Fibroblast of villous mesenchyme (primary cell): ENCODE measurements at places on chromosomes 2 and 18. TPM values are rescaled to one million over a fixed set of nuclear protein-coding genes. Genes with fewer than 3 reads are reported as not detected.
A peak's percentile ranks its signal among the peaks of the same experiment; 100 is the strongest.

DNA sequence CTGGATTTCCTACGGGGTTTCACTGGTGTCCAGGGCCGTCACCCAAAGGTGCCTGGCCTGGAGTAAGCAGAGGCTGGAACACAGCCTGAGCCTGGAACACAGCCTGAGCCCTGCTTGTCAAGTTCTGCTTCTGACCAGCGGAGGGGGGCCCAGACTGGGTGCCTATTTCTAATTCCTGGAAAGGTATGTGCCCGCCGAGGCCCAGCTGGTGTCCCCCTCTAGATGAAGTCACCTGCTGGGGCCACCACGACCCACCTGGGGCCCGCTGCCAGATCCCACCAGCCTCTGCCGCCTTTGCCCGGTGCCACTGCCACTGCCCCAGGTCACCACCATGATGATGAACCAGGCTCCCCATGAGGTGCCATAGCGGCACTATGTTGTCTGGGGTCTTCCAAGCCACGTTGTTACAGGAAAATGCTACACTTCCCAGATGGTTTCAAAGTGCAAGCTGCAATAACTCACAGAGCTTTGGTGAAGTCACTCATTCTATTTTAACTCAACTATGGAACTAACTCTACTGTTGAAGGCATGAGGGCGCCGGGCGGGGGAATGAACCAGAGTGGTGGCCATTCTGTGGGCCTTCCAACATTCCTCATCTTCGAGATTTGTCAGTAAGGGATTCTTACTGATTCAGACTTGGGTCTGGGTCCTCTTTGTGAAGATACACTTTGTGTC, 40.9 kb upstream of the LAPTM4A start:
- no peak for DNase-seq

- DNase-seq, result peak; percentile 3
These were observed 294.3 kb upstream of the KCNH7 start for GRCh38 chr2:163132850-163133249.

DNA sequence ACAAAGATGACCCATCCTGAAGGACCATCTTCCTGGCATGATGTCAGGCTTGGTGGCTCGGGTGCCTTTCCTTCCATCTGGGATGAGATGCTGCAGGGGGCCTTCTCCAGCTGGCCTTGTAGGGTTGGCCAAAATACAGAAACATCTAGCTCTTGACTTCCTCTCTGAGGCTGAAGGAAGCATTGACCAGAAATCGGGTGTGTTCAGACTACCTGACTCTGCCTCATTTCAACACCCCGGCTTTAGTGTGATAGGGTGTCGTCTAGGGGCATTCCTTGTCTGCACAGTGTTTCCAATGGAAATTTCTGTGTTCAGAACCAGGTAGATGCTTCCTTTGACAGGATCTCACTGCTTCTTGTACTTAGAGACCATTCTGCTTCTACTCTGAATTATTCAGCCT, 115.7 kb upstream of the SPRED2 start:
- no peak for DNase-seq

- DNase-seq, result peak; percentile 0
These were observed 101.2 kb upstream of the GALNT13 start for GRCh38 chr2:153770359-153770991.

GRCh38 chr18:64202863-64203262, 54.0 kb upstream of the LINC00305 start:
- peak; percentile 20 for DNase-seq

DNA sequence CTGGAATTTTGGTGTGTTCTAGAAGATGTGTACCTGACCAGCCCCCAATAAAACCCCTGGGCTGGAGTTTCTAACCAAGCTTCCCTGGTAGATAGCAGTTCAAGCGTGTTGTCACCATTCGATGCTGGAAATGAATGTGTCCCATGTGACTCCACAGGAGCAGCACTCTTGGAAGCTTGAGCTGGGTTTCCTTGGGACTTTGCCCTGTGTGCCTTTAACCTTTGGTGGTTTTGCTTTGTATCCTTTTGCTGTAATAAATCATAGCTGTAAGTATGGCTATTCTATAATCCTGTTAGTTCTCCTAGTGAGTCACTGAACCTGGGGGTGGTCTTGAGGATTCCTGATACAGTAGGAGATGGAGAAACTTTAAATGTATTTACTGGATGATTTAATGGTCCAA, 65.2 kb downstream of the KLHL14 start:
- DNase-seq, result no peak

PTPN2 gene
- total RNA-seq, result 19.3 and 31.1 TPM in 2 replicates

CSRNP3 gene
- 2.6 and 2.9 TPM in 2 replicates for total RNA-seq
